AG04449 (cell line): ENCODE measurements at places on chromosomes 3 and 15.

DNA sequence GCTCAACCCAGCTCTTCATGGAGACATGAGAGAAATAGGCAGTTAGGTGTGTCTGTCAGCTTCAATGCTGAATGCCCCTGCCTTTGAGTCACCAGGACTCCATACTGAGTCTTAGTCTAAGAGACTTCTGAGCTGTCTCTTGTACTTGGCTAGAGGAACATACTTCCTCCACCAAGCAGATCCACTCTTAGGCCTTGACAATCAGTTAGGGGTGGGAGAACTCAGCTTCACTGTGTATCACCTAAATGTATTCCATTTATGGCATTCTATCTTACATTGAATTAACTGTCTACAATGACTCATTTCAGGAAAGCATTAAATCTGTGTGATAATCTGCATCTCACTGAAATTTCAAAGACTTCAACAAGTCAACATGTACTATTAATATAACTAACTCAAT is 66.0 kb downstream of the STAC start:
- DNase-seq: no peak

DNA sequence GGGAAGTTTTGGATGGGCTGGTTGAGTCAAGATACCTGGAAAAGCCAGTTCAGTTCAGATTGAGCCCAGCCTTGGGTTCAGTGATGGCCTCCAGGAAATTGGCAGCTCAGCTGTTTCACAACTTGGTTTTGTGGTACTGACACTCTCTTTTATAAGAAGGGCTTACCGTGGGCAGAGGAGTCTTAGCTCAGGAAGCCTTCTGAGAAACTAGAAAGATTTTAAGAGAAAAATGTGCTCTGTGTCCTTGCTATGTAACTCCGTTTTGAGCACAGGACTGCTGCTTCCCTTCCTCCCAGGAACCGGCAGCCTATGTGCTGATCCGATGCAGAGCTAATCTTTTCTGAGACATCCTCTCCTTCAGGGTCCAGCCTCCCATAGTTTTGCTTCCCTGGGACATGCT is 46.6 kb upstream of the RASGRP1 start:
- no peak for DNase-seq

GRCh38 chr3:153967260-153967659 is 153.9 kb upstream of the ARHGEF26 start:
- no peak for DNase-seq

DNA sequence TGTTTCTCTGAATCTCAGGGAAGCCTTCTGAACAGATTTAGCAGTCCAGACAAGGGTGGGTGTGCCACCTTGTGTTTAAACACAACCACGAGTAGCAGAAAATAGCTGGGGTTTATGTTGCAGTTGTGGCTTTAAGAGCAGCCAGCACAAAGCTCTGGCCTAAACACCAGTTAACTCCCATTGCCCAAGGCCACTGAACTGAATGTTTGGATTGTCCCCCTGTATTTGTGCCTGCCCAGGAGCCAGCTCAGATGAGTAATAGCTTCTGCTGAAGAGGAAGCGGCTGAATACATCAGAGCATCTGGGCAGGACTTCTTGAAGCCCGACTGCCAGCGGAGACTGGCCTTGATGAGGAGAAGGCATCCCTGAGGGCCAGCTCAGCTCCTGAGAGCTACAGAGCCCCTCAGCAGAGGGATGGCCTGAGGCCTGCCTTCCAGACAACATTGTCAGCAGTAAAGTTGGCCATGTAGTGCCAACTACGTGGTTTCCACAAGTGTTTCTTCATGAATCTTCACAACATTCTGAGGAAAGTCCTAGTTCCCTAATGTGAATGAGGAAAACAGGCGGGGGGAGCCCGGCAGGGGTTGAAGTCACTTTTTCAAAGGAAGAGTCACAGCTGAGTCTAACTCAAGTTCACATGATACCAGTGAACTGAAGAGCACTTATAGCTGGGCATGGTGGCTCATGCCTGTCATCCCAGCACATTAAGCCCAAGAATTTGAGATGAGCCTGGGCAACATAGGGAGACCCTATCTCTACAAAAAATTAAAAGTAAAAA is 65.8 kb upstream of the ZBTB38 start:
- peak; percentile 26 for DNase-seq

DNA sequence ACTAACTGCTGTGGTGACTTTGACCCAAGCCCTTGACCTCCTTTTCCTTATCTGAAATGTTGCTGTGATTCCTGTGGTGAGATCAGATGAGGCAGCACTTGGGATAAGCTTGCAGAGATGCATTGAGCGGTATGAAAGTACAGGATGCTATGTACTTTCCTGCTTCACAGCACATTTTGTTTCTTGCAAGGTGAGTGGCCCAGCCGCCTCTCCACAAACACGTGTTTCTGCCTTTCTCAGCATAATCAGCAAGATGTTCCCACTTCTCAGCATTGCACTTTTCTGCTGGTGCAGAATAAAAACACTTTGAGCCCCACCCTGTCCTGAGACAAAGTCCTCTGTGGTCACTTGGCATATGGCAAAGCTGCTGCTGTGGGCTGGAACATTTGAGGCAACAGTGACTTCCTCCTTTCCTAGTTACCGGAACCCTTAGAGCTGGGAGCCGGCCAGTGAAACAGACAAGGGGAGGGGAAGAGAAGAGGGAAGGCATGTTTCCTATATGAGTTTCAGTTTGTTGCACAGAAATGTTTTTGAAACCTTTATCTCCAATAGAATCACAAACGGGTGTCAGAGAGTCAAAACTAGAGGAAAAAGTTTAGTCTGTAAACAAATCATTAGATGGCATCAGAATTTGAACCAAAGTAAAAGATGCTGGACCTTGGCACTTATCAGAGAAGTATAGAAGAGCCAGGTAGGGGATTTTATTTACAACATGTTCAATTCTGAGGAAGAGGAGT is 5.0 kb downstream of the NUDT16 start:
- no peak for DNase-seq

DNA sequence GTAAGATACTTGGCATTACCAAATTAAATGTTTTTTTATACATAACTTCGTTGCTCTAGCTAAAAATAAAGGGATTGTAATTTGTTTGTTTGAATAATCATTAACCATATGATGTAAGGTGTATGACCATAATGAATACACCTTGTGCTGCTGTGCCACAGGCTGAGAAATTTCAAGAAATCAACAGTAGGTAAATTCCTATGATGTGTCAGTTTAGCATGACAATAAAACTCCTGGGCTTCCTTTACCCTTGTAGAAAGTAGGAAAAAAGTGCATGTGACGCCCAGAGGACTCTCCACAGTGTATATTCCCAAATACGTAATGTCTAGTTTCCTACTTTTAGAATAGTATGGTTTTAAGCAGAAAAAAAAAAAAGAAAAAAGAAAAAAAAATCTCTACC is 208.1 kb downstream of the SATB1 start:
- DNase-seq: no peak

GRCh38 chr3:35528728-35529127 is 110.6 kb upstream of the ARPP21 start:
- DNase-seq: no peak
